ENCODE measurements at places on chromosomes 1 and 21.

- DNase-seq = no peak
Measured at GRCh38 chr1:15399710-15400109, 10.0 kb upstream of the EFHD2 start.

GRCh38 chr1:233544304-233544703 lies 69.6 kb upstream of the KCNK1 start:
- no peak for DNase-seq

GRCh38 chr1:181033799-181034451 lies at the start of gene MR1:
TSS of gene MR1 (plus strand) at chr1:181033983. CDS start at chr1:181034008, 25 bp downstream.
- peak; percentile 83 for DNase-seq

GRCh38 chr1:228744356-228744755 lies 9.1 kb downstream of the RHOU start:
- no peak for DNase-seq

- no peak for DNase-seq
Measured at GRCh38 chr1:192601567-192601966, 26.0 kb downstream of the RGS1 start.

GRCh38 chr1:168054117-168054516 lies 82.6 kb downstream of the GPR161 start:
- no peak for DNase-seq

- no peak for DNase-seq
Measured at GRCh38 chr1:223077247-223077833, 65.7 kb downstream of the TLR5 start.

GRCh38 chr1:212132025-212132424 lies 96.5 kb downstream of the DTL start:
- DNase-seq = no peak

DNA sequence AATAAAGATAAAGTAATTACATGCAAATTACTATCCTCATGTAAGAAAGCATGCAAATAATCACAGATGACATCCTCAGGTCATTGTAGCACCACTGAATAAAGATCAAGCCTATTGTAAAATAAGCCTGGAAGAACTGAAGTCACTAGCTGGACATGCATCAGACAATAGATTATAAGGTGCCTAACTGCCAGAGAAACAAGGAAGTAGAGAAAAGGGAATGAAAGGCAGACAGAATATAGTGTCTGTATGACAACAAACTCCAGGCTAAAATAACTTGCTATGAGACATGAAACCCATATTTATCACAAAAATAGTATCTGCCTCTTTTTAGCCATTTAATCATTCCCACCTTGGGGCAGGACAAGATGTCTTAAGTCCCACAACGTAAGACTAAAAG lies 108.7 kb downstream of the ENAH start:
- no peak for DNase-seq

GRCh38 chr1:99266726-99267125 lies 2.4 kb downstream of the PLPPR4 start:
- DNase-seq = peak; percentile 93
